ENCODE measurements at places on chromosomes 16 and 17.

DNA sequence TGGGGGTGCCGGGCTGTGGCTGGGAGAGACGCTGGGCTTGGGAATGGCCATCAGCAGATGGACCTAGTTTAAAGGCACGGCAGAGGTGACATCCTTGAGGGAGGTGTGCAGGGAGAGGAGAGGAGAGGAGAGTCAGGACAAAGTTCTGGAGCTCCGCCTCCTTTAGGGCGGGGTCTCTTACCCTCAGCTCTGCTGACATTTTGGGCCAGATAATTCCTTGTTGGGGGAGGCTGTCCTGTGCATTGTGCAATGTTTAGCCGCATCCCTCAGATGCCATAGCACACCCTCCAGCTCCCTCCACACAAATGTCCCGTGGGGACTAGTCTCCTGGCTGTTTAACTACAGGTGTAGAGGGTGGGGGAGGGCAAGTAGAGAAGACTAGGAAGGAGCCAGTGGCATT is 48.3 kb downstream of the ARHGAP23 start:
- DNase-seq, result no peak

DNA sequence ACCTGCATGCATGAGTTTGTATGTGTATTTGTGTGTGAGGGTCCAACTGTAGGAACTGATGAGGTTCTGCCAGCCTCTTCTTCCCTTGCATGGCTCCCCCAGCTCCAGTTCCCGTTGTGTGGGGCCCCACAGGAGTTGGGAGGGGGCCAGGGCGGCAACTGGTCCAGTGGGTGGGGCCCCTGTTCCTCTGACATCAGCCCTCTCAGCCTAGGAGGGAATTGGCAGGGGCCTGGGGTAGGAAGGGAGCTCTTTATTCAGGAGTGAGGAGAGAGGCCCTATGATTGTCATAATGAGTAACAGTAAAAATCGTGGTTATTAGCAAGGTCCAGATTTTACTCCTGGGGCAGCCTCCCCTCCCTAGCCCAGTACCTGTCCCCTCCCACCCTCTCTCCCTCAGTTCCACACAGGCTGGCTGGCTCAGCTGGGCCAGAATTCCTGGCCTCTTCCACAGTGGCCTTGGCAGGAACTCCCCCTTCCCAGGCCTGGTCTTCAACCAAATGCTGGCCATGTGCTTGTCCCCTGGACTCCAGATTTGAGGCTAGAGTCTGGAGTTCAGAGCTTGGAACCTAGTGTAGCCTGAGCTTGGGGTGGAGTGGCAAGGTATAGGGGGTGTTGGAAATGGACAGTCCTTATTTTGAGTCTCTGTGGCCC is 18.9 kb downstream of the RARA start:
- DNase-seq, result no peak

DNA sequence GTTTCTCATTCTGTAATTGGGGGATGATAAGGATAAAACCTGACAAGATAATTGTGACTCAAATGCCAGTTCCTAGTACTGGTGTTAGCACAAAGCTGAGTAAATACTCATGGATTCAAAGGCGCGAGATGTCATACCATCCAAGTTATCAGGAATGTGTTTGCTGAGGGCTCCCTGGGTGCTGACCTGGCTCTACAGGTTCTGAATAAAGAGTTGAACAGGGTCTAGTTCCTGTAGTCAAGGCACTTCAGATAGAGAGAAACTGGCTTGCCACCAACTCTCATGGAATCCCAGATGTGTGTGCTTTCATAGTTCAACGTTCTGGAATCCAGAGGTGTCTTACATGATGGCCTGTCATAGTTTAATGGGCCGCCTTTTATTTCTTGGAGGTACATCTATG is 141.6 kb downstream of the PRKCA start:
- DNase-seq, result no peak

- no peak for DNase-seq
These were observed 9.0 kb upstream of the ARHGAP27 start for GRCh38 chr17:45441526-45442310.

DNA sequence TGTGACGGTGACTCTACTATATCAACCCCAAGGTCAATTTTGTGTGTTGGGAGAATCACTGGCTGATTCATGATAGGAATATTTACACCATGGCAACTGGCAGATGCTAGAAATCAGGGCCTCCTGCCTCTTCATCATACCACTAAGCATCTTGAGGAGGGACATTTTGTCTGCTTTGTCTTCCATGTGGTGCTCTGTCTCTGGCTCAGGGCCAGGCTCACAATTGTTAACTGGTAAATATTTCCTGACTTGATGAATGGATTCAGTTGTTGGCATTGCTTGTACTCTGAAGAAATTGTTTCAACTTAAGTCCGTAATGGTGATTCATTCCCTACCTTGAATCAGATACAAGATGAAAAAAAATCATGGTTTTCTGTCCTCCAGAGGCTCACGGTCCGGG is 292.7 kb downstream of the HAPSTR1 start:
- no peak for DNase-seq

GRCh38 chr17:1004769-1005295 is 7.9 kb downstream of the TIMM22 start:
- no peak for DNase-seq

DNA sequence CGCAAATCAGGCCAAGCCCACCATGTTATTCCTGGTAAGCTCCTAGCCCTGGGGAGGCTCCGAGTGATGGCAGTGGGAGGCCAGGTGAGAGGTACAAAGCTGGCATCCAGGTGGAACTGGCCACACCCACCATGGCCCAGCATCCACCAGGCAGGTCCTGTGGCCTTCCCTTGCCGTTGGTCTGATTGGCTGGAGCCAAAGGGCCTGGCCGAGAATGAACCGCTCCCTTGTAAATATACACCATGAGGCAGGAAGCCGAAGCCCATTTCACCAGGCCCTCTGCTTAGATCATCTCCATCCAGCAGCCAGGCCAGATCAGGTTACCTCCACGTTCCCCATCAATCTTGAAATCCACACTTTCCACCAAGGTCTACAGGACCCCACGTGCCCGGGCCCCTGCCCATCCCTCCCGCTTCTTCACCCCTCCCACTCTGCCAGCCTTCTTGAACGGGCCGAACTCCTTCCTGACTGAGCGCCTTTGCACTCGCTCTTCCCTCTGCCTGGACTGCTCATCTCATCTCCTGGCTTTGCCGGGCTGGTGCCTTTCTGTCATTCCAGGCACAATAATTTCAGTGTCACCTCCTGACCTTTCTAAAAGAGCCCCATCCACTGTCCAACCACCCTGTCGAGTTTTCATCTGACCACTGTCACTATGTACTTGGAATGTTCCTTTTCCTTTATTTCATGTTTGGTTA is 5.8 kb downstream of the SOCS1 start:
- DNase-seq, result no peak

- DNase-seq, result no peak
These were observed 38.1 kb upstream of the KPNB1 start for GRCh38 chr17:47611372-47612350.

GRCh38 chr17:81722184-81723120 is 10.4 kb downstream of the SLC25A10 start:
- DNase-seq, result no peak

GRCh38 chr16:82011199-82011641 is at the start of gene SDR42E1:
Gene SDR42E1 (minus strand): TSS chr16:82011470. CDS start chr16:82000858, 10,612 bp downstream.
- DNase-seq, result no peak

GRCh38 chr17:51668155-51668962 is 408.0 kb downstream of the UTP18 start:
- no peak for DNase-seq
